ENCODE measurements at places on chromosomes 2 and 18.

GRCh38 chr18:74661008-74661407 lies 63.3 kb downstream of the ZNF407 start:
- DNase-seq: no peak

- DNase-seq: peak; percentile 32
Observed at GRCh38 chr2:232521959-232522622, 1.9 kb downstream of the PRSS56 start.

DNA sequence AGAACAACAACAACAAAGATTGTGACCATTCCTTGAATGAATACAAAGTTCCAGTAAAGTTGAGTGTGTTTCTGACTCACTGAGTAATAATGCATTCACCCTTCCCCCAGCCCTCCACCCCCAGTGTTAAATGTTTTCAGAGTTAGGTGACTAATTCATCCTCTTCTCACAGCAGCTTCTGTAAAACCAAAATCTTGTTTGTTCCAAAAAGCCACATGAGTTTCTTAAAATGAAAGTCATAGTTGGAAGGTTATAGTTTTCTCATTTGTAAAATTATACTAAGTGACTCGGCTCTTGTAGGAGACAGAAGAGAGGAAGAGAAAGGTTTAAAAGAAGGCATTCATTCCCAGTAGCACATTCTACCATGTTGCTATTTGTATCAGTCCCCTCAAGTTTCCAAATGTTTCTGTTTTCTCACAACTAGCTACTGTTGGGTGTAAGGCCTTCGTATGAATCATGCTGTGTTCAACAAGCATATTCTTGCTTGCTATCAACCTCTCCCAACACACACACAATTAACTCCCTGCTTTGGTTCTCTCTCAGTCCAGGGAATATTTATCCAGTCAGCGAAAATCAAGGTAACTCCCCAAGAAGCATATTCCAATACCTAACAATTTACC lies 75.3 kb downstream of the MBD2 start:
- DNase-seq: peak; percentile 16

- DNase-seq: no peak
Observed at GRCh38 chr2:211306929-211307328, 750.5 kb downstream of the CPS1 start.

DNA sequence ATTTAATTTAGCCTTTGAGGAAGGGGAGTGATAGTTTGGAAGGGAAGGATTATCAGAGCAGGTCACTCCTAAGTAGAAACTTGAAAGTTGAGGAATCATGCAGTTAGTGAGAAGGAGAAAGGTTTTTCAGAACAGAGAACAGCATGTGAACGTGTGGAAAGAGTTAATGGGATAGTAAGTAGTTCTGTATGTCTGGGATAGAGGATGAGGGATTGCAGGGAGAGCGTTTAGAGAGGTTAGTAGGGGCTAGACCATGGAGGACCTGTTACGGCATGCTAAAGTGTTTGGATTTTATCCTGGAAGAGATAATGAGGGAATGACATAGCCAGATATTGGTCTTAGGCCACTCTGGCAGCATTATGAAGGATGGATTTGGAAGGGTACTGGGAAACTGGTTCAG lies 1.8 kb downstream of the ZNF512 start:
- DNase-seq: no peak

GRCh38 chr2:216800836-216801235 lies 59.0 kb downstream of the TNP1 start:
- no peak for DNase-seq

DNA sequence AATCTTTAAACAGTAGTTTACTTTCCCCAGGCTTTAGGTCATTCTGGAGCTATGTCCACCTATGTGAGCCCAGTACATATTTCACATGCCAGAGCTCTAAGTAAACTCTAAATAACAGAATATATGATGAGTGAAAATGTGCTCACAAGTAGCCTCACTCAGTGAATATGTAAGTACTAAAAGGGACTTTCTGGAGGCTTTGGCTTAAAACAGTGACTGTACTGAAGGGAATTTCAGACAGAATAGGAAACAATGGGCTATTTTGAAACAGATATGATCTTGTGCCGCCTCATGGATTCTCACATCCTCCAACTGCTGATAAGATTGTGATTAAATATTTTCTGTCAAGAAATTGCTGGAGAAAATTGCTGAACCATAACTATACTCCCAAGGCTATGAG lies 747.9 kb downstream of the SOCS6 start:
- DNase-seq: no peak

DNA sequence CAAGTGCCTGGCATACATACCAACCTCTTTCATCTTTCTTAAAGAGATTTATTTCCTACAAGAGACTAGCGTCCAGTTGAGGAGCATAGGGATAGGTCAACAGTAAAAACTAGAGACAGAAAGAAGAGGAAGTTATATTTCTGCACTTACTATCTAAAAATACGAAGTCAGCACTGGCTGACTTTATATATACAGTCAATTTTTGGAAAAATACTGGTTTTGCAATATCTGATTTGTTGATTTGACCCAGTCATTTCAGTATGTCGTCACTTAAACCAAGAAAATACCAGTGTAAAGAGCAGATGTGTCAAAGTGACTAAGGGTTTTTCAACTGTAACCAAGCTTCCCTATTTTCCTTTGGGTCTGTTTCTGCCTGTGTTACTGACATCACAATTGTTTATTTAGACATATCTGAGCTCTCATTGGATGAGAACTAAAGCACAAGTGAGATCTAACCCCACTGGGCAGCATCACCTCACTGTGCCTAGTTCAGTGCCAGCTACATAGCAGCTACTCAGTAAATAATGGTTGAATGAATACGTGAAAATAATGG lies 23.0 kb downstream of the CYTIP start:
- no peak for DNase-seq

Data from activated CD8-positive, alpha-beta memory T cell treated with anti-CD3 and anti-CD28 coated beads for 48 hours (primary cell).